ENCODE measurements at places on chromosomes 6 and 20.

GRCh38 chr6:46581459-46582177 is 71.0 kb downstream of the CYP39A1 start:
- H3K36me3 ChIP-seq = no peaks in the 10 kb centered on the region
- H3K27me3 ChIP-seq = no peaks in the 10 kb centered on the region
- H3K27ac ChIP-seq = no peak overlapping the region
- H3K4me3 ChIP-seq = no peak overlapping the region

DNA sequence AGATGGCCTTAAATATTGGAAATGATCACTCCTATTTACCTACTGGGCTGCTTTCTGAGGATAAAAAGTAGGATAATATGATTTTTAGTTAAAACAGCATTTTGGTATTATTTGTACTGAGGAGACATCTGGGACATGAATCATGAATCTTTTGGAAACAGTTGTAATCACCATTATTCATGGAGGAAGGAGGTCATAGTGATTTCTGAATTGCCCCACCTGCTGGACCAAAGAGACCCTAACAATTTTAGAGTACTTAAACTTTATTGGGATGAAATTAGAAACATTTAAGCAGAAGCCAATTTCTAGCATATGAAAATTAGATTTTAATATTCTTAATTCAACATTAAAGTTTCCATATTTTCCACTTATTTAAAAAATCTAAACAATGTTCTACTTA is 108.4 kb upstream of the SIM1 start:
- H3K27ac ChIP-seq = no peak overlapping the region
- no peaks in the 10 kb centered on the region for H3K4me1 ChIP-seq
- H3K4me3 ChIP-seq = no peak overlapping the region
- no peaks in the 10 kb centered on the region for H3K27me3 ChIP-seq

DNA sequence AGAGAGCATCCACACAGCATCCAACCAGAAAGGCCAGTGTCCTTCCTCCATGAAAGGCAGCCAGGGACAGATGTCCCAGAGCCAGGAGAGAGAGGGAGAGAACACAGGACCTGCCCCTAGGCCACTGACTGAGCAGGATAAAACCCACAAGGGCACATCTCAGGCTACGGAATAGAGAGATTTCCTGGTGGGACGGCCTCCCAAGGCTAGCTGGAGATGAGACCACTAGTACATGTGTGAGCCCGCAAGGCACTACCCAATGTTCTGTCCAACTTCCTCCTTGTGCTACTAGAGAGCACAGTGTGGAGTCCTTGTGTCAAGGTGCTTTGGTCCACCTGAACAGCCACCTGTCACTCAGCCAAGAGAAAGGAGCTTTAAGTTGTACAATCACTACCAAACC is 44.2 kb downstream of the PLCG1 start:
- no peak overlapping the region for H3K27ac ChIP-seq
- H3K36me3 ChIP-seq = peaks cover 42% of the 10 kb centered on the region
- no peaks in the 10 kb centered on the region for H3K27me3 ChIP-seq

- H3K27me3 ChIP-seq = no peaks in the 10 kb centered on the region
- H3K27ac ChIP-seq = no peak overlapping the region
These were observed 47.8 kb downstream of the TFEB start for GRCh38 chr6:41687501-41688175.

Measured in thymus (tissue), 14 donors.